ENCODE measurements at places on chromosomes 3 and 15.

DNA sequence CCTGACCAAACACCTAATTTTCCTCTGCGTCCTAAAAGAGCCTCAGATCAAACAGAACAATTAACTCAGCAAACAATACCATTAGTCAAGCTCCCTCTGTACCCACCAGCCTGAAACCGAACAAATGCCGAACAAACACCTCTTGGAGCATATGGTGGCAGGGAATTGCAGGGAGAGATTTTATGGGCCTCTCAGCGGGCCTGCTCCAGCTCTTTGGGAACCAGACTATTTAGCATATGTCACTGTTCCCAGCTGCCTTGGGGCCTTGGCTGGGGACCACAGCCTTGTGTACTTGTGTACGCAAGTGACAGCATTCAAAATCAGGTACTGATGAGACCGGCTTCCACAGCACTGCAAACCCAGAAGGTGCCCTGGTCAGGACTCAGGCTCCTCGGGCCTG lies 388.8 kb upstream of the PPP2R3A start:
- no peak for DNase-seq

DNA sequence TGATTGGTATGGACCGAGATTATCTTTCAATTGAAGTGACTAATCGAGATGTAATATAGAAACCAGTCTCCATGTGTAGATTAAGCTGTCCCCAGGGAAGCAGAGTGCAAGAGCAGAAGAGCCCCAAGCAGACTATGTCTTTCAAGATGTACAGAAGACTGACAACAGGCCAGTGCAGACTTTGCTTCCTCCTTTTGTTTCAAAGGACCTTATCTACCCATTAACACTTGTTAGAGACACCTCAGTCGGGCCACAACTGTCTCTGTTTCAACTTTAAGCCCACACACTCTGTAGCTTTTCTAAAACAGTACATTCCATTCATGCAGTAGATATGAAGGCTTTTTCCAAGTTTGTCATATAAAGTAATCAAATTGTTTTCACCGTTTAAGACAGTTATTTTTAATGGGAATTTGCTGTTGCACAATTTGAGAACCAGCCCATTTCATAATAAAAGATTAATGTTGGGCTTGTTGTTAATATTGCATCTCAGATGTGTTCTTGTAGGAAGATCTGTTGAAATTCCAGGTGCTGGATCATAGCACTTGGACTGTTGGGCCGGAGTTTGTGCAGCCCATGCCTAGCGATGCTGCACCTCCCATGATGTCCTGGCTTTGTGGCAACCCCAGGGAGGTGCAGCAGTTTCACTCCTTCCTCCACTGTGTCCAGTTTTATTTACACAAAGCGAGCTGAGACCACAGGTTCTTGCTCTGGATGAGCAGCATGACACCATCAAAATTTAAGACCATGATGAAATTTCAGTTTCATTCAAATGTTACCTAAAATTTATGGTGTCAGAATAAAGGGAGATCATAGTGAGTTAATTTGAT lies 12.4 kb downstream of the GORASP1 start:
- DNase-seq, result no peak

DNA sequence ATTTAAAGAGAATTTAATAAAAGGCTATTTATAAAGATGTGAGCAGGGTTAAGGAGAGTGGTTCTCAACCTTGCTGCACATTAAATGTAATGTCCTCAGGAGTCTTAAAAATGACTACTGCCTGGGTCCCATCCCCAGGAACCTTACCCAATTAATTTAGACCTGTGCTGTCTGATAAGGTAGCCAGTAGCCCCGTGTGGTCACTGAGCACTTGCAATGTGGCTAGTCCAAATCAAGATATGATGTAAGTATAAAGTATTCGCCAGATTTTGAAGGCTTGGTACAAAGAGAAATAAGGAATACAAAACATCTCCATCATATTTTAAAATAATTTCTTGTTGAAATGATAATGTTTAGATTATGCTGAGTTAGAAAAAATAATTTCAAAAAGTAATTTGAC lies 343.3 kb upstream of the PPP2R3A start:
- no peak for DNase-seq

DNA sequence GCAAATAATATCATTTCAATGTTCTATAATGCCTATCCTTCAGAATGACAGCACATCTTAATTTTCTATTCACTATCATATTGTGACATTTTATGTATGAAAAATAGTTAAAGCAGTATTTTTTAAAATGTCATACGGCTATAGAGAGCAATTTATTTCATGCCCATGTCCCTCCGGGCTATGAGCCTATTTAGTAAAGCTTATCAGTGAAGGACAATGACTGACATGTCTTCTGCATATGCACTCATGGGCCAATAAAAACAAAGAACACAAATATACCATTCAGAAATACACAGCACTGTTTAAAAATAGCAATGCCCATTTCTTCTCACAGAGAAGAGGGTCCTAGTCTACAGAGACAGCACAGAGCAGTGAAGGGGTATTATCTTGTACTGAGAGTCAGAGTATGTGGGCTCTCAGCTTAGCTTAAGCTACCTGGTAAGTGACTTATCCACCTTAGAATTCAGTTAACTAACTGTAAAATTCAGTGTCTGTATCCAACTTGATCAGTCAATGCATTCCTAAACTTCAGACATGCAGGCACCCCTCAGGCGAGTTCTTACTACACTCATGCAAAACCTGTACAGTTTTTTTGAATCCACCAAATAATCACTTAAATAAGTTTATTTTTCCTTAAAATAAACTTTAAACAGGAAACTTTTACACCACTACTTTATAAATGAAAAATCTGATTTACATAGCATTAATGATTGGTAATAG lies 9.0 kb downstream of the GOLIM4 start:
- no peak for DNase-seq

- DNase-seq, result no peak
Observed at GRCh38 chr3:4409415-4409814, 57.7 kb downstream of the SUMF1 start.

- DNase-seq, result no peak
Observed at GRCh38 chr3:30462721-30463470, 143.5 kb upstream of the TGFBR2 start.

GRCh38 chr15:62439543-62440016 lies 274.5 kb upstream of the C2CD4B start:
- DNase-seq, result no peak

GRCh38 chr3:141330235-141330634 lies 38.1 kb upstream of the ZBTB38 start:
- no peak for DNase-seq

DNA sequence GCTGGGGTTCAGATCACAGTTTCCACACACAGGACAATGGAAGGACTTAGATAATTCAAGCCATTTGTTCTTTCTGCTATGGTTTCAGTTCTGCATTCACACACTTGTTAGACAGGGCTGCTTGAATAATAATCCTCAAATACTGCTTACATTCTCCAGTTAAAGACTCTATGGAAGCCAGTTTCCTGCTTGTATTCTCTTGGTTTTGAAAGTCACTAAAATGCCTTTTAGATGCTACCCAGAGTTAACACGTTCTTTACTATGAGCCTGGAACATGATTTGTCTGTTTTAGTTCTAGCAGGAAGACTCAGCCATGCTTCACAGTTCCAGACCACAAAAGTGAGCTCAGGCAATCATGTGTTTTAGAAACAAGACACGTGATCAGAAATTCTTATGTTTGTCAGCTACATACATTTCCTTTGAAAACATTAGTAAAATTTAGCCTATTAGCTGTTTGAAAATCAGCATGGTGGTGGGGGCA lies 152.4 kb downstream of the LEKR1 start:
- DNase-seq, result no peak

Data from NCI-H187 treated with DMSO at 0.1 percent for 48 hours (cell line).